ENCODE measurements at places on chromosomes 13 and 19.

- DNase-seq = no peak
Observed at GRCh38 chr13:104114101-104114500, 1047.9 kb upstream of the SLC10A2 start.

GRCh38 chr13:103263448-103263847, 197.2 kb upstream of the SLC10A2 start:
- DNase-seq = no peak

GRCh38 chr13:35736876-35737275, 260.4 kb upstream of the MAB21L1 start:
- no peak for DNase-seq

- no peak for DNase-seq
Observed at GRCh38 chr13:41596190-41596589, 138.8 kb downstream of the RGCC start.

DNA sequence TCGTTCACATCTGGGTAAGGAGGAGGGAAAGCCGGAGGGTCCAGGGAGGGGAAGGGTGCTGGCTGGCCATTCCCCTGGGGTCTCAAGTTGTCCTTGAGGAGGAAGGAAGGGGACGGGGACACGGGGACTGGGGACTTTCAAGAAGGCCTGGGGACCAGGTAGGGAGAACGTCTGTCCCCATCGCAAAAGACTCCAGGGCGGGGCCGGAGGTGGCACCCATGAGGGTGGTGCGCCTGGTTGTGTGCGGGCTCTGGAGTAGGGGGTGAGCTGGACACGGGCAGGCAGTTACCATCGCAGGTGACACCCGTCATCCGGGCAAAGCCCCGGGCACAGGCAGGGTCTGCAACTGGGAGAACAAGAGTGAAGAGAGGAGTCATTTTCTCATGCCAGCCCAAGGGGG, 23.4 kb downstream of the FBN3 start:
- DNase-seq = no peak

- peak; percentile 93 for DNase-seq
Observed at GRCh38 chr19:33416307-33417215, 43.1 kb downstream of the CEBPG start.

GRCh38 chr13:100301418-100301817, 212.5 kb downstream of the PCCA start:
- DNase-seq = no peak

GRCh38 chr13:108263621-108264355, 5.7 kb upstream of the TNFSF13B start:
- no peak for DNase-seq

- DNase-seq = no peak
Observed at GRCh38 chr19:49499030-49499670, 2.9 kb downstream of the RPS11 start.

DNA sequence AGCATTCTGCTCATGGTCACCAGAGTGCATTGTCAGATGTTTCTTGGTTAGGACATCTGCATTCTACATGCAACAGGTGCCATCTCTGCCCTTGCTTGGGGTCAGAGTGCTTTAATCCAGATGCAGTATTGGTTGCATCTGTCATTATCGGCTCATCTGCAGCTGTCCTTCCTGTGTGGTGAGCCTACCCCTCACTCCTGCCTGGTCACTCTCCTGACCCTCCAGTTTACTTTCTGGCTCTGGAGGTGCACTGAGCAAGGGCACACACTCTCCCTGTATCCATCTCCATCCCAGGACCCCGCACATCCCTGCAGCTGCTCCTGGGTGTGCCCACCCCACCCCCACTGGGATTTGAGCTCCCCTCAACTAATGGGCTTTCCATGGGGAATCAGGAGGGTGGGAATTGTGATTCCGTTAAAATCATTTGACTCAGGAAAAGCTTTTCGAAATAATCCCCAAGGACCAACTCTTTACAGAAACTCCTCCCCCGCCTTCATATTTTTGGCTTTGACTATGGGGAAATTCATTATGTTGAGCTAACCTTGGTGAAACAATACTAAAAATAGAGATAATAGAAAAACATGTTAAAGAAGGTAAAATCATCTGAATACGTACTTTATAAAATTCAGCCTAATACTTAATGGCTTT, 70.2 kb downstream of the COL4A2 start:
- DNase-seq = peak; percentile 88

DNA sequence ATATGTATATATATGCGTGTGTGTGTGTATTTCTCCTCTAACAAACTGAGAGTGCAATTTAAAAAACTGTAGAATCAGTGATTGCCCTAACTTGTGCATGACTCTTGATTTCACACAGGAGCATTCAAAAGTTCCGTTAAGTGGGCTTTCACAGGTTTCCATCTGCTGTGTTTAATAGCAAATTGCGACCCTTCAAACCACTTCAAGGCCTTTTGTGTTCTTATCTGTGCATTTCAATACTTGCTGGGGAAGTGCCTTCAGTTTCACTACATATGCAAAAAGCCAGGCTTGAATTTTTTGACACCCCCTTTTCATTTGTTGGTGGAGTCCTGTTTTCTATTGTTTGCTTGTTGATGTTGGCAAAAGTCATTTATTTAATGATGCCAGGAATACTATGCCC, 158.0 kb downstream of the TM9SF2 start:
- no peak for DNase-seq

DNA sequence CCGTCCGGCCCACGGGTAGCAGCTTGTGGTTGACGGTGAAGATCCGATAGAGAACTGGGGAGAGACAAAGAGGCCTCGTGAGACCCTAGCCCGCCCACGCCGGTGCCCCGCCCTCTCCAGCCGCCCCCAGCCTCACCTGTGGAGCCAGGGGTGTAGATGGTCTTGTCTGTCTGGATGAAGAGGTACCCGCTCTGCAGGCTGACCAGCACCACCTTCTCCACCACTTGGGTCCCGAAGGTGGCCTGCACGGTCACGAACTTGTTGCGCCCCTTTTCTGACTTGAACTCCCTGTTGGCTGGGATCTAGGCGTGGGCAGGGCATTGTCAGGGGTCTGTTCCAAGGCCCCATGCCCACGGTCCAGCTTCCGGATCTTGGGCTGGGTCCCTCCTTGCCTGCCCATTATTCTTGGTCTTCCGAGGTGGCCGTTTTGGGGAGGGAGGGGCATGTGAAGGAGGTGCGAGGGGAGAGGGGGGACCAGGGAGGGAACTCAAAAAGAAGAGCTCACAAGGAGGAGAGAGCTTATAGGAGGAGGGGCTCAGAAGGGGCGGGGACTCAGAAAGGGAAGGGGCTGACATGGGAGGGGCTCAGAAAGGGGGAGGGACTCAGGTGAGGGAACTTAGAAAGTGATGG, 2.2 kb downstream of the C3 start:
- no peak for DNase-seq

DNA sequence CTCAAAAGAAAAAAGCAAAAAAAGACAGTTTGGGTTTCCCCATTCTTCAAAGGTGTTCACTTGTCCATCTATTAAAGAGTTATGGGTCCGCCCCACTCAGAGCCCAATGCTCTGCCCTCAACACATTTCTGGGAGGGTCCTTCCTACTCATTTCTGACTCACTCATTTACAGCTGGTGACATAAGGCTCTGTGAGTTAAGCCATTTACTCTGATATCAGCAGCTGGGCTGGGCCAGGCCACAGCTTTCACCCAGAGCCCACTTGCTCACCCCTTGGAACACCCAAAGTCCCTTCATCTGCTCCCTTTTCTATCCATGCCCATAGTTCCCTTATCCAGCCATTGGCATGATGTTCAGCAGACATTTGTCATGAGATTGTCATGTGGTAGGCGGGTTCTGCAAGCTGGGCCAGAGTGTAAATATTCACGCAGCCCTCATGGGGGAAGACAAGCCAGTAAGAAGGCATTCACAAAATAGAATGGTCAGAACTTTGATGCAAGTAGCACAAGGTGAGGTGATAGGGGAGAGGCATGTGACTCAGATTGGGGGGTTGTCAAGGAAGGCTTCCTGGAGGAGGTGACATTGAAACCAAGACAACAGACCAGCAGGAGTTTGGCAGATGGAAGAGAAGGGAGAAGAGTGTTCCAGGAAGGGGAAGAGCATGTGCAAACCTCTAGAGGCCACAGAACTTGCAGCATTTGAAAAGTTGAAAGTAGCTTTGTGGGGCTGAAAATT, 5.9 kb downstream of the MAST1 start:
- no peak for DNase-seq

DNA sequence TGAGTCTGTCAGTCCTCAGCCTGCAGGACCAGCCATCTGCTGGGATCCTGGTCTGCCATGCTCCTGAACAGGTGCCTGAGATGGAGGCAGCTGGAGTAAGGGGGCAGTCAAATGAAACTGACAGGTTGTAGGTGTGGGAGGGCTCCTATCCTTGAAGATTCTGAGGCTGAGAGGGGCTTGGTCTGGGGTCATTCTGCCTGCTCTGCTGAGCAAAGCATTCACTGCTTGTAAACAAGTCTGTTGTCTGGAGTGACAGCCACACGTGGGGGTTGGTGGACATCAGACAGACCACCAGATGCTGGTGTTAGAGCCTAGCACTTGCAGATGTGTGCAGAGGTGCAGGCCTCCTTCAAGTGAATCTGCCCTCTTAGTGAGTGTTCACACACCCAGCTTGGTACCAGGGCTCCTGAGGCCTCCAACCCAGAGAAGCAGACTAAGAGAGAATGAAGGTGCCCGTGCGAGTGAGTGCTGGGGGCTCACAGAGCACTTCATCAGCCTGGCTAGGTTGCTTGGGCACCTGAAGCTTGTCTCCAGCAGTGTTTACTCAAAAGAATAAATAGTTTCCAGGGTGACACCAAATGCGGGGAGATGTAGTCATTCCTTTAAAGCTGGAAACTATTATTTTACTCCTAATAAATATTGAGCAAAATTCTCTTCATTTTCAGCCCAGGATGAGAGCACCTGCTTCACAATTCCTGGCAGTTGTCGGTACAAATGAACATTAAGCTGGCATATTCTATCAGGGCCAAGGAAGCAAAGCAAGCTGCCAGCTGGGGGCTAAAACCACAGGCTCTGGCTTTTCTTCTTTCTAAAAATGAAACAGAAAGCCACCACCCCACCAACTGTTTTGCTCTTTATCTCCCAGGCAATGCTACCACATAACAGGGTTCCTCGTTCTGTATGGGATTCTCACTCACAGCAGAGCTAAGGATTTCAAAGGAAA, 82.3 kb downstream of the RNASEH2B start:
- DNase-seq = no peak

GRCh38 chr19:13505761-13506470, 363 bp downstream of the CACNA1A start:
- DNase-seq = no peak

GRCh38 chr13:95216182-95216581, 85.1 kb downstream of the ABCC4 start:
- no peak for DNase-seq

- DNase-seq = no peak
Observed at GRCh38 chr13:92307752-92308151, 909.3 kb downstream of the GPC5 start.

DNA sequence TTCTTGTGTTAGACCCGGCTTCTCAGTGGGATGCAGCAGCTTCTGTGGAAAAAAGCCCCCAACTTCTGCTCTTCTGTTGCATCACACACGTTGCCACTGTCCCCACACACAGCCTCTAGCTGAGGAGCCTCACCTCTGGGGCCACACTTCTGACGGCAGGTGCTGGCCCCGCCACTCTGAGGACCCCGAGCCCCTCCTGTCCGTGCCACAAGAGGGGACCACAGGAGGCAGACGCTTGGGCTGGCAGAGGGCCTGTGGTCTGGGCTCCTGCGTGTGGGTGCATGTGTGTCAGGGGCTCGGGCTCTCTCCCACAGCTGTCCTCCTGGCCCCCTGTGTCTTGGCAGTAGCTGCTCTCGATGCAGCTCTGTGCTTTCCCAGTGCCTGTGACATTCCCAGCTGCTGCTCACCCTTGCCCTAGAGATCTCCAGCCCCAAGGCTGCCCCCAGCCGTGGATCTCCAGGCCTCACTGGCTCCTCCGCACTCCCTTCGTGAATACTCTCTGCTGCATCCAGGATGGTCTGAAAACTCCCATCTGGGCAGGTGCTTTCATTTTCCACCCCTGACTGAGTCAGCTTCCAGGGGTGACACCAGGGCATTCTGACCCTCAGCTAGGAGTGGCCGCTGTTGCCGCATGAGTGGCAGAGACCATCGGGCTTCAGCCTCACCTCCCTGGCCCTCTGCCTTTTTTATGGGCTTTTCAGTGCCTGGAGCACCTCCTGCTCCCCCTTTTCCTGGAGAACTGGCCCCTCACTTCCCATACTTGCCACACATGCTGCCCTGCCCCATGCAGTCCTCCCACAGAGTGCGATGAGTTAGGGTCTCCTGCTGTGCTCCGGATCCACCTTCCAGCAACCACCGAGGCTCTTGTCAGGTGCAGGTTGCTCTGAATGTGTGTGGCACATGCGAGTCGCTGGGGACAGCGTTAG, 13.7 kb downstream of the MAU2 start:
- DNase-seq = no peak

- no peak for DNase-seq
Observed at GRCh38 chr13:31072041-31072440, 89.7 kb downstream of the HSPH1 start.

GRCh38 chr19:47098608-47099007, 15.0 kb downstream of the ZC3H4 start:
- DNase-seq = no peak

- no peak for DNase-seq
Observed at GRCh38 chr13:29575098-29575497, 20.4 kb downstream of the SLC7A1 start.

- no peak for DNase-seq
Observed at GRCh38 chr13:107529035-107529434, 686.3 kb downstream of the LIG4 start.

DNA sequence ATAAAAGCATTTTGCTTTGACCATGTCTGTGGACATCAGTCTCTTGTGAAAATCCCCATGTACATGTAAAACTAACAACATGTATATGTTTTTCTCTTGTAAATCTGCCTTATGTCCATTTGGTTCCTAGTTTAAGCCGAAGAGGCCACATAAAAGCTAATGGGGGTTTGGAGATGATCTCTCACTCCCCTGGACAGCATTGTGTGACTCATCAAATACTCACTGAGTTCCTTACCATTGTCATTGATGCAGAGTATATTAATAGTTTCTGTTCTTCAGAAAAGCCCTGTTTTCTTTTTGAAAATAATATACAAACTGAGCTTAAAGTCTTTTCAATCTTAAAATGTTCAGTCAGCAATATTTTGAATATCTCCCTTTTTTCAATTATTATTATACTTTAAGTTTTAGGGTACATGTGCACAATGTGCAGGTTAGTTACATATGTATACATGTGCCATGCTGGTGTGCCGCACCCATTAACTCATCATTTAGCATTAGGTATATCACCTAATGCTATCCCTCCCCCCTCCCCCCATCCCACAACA, 536.7 kb upstream of the HTR2A start:
- no peak for DNase-seq

- peak; percentile 96 for DNase-seq
Observed at GRCh38 chr19:56538254-56538760, 441 bp upstream of the ZFP28 start.

- no peak for DNase-seq
Observed at GRCh38 chr19:28685802-28686201, 527.1 kb downstream of the UQCRFS1 start.

- no peak for DNase-seq
Observed at GRCh38 chr19:45972081-45972946, 1.4 kb downstream of the NOVA2 start.

- DNase-seq = no peak
Observed at GRCh38 chr13:31797154-31797775, 57.9 kb downstream of the RXFP2 start.

GRCh38 chr13:20263393-20264044, 31.4 kb upstream of the GJB6 start:
- DNase-seq = no peak

GRCh38 chr19:10636304-10636972, 11.1 kb downstream of the SLC44A2 start:
- DNase-seq = no peak
